Lung microvascular endothelial cell (primary cell): ENCODE measurements at places on chromosomes 6 and 20.

- no peak for DNase-seq
Measured at GRCh38 chr6:160160450-160160849, 38.8 kb downstream of the SLC22A1 start.

GRCh38 chr6:36840432-36841403 lies 1.5 kb upstream of the CPNE5 start:
- DNase-seq = no peak

- DNase-seq = no peak
Measured at GRCh38 chr20:59837623-59838394, 95.6 kb downstream of the SYCP2 start.

GRCh38 chr6:119148825-119149525 lies 70.5 kb upstream of the FAM184A start:
- DNase-seq = no peak

DNA sequence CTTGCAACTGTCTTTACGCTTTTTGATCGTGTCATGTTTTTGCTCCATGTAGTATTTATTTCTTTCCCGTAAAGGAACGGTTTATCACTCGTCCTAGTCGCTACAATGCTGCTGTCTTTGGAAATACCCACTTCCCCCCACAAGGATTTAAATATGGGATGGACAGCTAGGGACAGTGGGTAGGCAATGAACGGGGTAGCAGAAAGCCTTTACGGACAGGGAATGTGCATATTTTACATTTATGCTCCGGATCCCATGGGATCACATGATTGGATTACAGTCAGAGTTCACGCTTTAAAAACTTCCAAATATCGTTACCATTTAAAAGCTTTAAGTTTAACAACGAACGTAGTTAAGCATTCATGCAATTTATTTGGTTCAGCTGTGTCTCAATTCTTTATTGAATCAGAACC lies 1.2 kb downstream of the HIVEP1 start:
- DNase-seq = no peak

DNA sequence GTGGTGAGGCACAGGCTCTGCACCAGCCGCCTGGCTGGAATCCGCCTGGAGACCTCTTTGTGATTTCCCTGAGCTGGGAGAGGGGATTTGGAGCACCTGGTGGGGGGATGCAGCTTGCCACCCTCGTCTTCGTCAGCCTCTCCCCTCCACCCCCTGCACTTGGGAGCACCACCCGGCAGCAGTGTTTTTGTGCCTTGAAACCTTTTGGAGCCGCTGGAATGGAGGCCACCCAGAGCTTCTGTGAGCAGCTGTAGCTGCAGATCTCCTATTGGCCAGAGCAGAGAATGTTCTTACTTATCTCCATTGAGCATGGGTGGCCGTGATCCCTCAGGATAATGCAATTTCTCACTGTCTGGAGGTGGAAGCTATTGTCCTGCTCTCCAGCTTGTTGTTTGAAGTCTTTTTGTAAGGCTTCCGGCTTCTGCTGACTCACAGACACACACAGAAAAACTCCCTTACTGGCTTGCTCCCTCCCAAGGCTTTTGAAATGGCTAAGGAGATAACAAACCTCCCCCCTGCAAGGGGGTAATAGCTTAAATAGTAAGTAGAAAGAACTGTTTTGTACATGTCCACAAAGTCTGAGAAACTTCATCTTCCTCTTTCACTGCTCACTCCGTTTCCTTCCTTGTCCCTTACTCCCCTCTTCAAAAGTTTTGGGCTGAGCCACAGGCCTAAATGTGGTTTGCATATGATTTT lies 271.2 kb downstream of the PRL start:
- no peak for DNase-seq

DNA sequence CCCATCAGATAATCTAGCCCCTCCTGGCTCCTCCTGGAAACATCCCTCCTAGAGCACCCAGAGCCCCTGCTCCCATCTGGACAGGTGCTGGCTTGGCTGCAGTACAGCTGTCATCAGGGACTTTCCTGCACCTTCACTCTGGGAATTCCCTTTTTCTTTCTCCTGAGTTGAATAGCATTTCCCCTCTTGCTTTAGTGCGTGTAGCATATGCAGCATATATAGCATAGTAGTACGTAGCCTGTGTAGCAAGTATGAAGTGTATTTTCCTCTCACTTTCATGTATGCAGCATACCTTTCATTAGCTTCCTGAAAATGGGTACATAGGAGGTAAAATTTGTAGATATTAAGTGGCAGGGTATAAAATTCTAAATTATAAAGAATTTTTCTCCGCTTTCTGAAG lies 352.9 kb downstream of the ESR1 start:
- no peak for DNase-seq

GRCh38 chr20:43836790-43837189 lies 77.9 kb upstream of the TOX2 start:
- no peak for DNase-seq

- DNase-seq = no peak
Measured at GRCh38 chr20:54108326-54108642, 37.9 kb upstream of the BCAS1 start.

DNA sequence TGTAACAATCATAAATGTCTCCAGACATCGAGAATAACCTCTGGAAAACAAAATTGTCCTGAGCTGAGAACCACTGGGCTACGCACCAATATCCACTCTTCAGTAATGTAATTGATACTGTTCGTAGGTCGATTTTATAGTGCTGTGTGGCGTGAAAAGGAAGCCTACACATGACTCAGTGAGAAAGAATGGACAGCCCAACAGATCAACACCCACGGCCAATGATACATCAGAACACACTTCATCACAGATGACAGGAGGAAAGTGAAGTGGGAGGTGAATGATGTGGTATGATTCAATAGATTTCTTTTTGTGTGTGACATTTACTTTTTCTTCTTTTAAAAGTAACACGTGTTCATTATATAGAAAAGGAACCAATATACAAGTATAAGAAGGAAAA lies 93.5 kb downstream of the RPS12 start:
- peak; percentile 67 for DNase-seq

DNA sequence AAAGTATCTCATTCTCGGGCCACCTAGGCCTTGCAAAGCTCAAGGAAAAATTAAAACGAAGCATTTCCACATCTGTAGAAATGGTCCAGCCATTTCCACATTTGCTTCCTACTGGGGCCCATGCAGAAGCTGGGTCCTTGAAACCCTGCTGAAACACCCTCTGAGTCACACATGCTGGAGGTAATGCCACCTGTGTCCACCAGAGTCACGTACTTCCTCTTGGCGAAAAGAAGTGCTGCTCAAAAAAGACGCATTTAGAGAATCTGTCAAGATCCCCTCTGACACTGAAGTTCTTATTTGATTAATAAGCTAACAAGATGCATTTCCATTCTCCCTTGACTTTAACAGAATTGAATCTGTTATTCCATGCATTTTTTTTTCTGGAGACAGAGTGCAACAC lies 423.2 kb downstream of the PREX1 start:
- DNase-seq = no peak

DNA sequence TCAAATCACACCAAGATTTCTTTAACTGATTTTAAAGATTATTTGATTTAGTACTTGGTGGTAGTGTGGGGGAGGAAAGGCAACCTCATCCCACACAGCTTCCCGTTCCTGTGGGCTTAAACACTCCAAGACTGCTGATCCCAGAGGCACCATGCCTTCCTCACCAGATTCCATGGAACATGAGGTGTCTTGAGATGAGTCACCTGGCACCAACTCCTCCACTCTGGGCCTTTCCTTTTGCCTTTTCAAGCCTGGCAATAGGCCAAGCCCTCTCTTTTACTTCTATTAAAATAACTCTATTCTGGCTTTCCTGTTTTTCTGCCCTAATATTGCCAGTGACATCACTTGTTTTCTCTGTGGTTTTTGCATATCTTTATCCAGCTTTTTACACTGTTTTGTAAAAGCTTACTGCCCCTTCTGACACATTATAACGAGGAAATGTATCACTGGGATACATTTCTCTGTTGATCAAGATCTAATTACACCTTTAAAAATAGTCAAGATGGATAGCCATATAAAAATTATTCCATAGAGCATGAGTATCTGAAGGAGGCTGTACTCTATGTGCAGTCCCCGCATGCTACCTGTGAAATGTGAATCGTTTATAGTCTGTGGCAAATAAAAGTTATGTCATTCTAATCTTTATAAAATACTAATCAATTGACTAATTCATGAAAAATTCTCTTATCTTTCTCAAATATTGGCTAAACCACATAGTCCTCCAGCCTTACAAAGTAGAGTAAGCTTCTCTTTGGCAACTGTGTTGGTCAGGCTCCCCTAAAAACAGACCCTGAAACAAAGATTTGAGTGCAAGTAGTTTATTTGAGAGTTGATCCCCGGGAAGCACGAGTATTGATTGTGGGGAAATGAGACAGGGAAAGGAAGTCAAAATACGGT lies 257.8 kb upstream of the KCNQ5 start:
- DNase-seq = peak; percentile 93

DNA sequence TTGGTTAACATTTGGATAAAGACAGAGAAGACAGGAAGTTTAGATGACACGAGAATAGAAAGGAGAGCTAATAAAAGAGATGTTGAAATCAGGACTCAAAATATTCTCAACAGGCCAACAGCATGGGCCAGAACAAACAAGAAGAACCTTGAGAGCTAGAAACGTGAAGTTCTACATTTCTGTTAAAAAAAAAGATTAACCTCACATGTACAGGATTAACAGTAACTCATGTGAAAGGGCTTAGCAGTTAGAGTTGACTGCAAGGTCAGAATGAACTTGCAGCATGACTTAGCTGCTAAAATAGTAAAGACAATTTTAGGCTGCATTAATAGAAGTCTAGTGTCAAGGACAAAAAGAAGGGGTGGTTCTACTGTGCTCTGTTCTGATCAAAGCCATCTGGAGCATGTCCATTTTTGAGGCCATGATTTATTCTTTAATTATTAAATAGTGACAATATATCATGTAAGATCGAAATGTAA lies 331.1 kb upstream of the HSF2 start:
- DNase-seq = no peak

GRCh38 chr6:155994086-155994485 lies 538.4 kb upstream of the NOX3 start:
- no peak for DNase-seq

DNA sequence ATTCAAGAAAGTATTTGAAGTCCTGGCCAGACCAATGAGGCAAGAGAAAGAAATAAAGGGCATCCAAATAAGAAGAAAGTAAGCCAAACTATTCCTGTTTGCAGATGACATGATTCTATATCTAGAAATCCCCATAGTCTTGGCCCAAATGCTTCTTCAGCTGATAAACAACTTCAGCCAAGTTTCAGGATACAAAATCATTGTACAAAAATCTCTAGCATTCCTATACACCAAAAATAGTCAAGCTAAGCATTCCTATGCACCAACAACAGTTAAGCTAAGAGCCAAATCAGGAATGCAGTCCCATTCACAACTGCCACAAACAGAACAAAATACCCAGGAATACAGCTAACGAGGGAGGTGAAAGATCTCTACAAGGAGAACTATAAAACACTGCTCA lies 60.1 kb upstream of the PHIP start:
- DNase-seq = no peak

DNA sequence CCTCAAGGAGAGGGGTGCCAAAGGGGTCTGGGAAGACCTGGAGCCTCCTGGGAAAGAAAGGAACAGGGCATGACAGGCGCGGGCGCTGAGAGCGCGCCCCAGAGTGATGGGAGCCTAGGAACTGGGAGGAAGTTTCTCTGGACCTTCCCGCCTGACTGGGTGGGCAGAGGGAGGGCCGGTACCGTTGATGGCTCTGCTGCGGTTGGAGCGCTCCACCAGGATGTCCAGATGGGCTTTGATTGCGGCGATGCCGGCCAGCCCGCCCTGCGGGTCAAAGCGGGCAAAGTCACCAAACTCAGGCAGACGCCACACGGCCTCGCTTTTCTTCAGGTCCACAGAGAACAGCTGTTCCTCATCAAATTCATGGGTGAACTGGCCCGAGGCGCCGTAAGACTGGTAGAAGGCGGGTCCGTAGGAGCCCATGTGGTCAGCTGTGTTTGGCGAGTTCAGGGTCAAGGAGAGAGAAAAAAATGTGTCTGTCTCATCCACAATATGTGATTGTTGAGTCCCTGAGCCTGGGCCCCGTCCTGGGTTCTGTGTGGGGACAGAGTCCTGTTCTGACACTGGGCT lies 1.5 kb downstream of the HLA-DOA start:
- DNase-seq = no peak
